ENCODE measurements at places on chromosomes 2 and 18. TPM values are rescaled to one million over a fixed set of nuclear protein-coding genes. Genes with fewer than 3 reads are reported as not detected.
A peak's percentile ranks its signal among the peaks of the same experiment; 100 is the strongest.

The ITPRID2 gene
- total RNA-seq = 52.7 TPM

DNA sequence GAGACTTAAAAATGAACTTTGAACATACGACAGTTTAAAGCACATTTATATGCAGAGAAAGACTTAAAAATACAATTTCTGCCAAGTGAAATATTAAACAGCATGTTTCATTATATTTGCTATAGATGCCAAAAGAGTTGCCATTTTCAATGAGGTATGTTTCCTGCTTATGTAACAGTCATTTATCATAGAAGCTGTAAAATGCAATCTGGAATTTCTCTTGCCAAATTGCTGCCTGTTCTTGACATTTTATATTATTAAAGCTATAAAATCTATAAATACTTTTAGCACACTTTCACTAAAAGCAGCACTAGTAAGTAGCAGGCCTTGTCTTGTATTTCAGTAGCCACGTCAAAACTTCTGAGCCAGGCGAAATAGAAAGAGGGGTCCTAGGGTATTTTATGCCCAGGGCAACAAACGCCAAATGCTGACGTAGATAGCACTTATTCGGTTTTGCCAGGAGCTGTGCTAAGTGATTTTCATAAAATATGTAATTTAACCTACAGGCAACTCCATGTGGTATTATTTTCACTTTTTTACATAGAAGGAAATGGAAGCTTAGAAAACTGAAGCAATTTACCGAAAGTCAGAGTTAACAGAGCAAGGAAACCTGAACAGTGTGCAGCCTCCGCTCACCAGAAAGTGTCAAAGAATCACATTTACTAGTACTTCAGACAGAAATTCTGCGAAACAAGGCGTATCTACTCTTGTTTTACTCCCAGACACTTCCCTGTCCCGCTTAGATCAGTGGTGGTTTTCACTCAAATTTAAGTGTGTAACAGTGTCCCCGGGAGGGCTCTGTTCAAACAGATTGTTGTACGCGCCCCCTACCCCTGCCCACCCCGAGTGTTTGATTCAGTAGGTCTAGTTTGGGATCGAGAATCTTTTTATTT, 1.2 kb upstream of the CYP20A1 start:
- no peak for DNase-seq

The MEMO1 gene
- total RNA-seq = 46.3 TPM

- no peak for DNase-seq
Observed at GRCh38 chr18:12726331-12726730, 23.5 kb downstream of the PSMG2 start.

- no peak for DNase-seq
Observed at GRCh38 chr2:98884658-98885057, 51.4 kb downstream of the CRACDL start.

- peak; percentile 87 for DNase-seq
Observed at GRCh38 chr2:189799531-189799930, 15.3 kb downstream of the PMS1 start.

The CHST9 gene
- not detected for total RNA-seq

The RTP5 gene
- not detected for total RNA-seq
